ENCODE measurements at places on chromosomes 1 and 21.

GRCh38 chr21:43906585-43907370 lies 41.8 kb downstream of the AGPAT3 start:
- H3K27me3 ChIP-seq: no peaks in the 10 kb centered on the region
- H3K4me1 ChIP-seq: peaks cover 10% of the 10 kb centered on the region
- H3K36me3 ChIP-seq: peaks cover 25% of the 10 kb centered on the region
- no peak overlapping the region for H3K27ac ChIP-seq

GRCh38 chr1:15900662-15901279 lies 53.3 kb downstream of the SPEN start:
- peaks cover 7% of the 10 kb centered on the region for H3K36me3 ChIP-seq
- no peaks in the 10 kb centered on the region for H3K27me3 ChIP-seq
- no peak overlapping the region for H3K4me3 ChIP-seq
- DNase-seq: no peak
- peaks cover 24% of the 10 kb centered on the region for H3K4me1 ChIP-seq

- no peak within 1 kb of the TSS for H3K4me3 ChIP-seq
- H3K4me1 ChIP-seq: peaks cover 12% of the 10 kb centered on the region
- H3K27me3 ChIP-seq: peaks cover 2% of the 10 kb centered on the region
These were observed at the start of gene ARHGEF19 for GRCh38 chr1:16212251-16212961. TSS of gene ARHGEF19 (minus strand) at chr1:16212652. CDS start at chr1:16209054, 3,598 bp downstream.

DNA sequence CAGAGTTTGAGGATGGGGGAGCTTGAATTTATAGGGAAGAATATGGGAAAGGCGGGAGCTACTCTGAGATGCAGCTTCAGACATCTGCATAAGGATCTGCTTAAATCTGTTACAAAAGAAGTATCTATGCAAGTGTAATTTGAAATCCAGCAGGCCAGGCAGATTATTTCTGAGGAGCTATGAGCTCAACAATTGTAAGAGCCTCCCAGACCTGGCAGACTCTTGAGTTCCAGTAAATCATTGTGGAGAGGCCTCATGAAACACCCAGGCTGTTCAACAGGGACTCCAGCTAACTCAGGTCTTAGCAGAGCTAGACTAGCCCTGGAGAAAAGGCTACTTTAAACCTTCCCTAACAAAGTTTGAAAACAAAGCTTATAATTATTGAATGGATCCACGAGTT lies 647.5 kb upstream of the CHRM3 start:
- no peak for DNase-seq
- H3K4me3 ChIP-seq: no peak overlapping the region
- no peaks in the 10 kb centered on the region for H3K36me3 ChIP-seq
- no peaks in the 10 kb centered on the region for H3K27me3 ChIP-seq

DNA sequence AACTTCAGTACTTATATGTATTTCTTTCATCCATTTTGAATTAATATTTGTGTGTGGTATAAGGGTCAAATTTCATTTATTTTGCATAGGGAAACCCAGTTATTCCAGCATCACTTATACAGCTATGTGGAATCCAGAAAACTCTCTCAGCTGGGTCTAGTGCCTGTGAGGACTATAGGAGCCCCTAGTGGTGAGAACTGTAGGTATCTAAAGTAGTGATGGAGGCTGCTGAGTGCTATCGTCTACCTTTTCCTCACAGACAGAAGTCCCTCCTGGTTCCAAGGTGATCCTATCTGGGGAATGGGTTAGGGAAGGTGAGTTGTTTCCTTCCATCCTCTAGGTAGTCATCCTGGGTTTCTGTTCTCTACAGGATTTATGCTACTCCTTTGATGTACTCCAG lies 352.0 kb upstream of the C1orf87 start:
- H3K4me1 ChIP-seq: no peaks in the 10 kb centered on the region
- DNase-seq: no peak
- no peaks in the 10 kb centered on the region for H3K36me3 ChIP-seq
- no peak overlapping the region for H3K4me3 ChIP-seq

DNA sequence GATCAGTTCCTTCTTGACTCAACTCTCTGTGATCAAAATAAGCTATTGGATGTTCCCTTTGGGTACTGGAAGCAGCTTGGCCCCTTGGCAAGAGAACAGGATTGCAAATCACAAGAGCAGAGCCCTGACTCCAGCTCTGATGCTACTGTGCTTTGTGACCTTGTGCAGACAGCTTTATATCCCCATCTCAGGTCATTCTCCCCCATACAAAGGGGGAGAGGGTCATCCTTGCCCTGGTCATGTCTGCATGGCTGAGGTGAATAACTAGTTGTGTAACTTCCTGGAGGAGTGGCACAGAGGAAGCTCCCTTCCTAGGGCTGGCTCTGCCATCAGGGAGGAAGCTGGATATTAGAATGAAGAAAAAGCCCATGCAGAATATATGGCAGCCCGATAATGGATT lies 142.9 kb downstream of the DHRS3 start:
- peak overlapping the region; percentile 82 for H3K27ac ChIP-seq
- H3K4me1 ChIP-seq: peaks cover 94% of the 10 kb centered on the region

DNA sequence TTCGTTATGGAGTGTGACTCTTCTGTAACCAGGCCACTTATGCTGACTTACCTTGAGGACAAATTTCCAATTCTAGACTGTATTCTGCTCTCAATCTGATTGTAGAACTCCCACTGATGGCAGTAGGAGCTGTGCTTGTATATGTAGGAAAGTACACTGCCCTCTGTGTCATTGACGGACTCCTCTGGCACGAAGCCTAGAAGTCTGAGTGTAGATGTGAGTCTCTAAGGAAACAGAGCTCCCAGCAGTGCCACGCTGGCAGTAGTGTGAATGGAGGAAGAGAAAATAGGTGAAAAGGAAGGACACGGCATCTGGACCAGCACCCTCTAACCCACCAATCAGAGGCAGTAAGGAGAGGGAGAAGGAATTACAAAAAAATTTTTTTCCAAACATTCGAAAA lies 130.4 kb upstream of the ADGRL2 start:
- no peak overlapping the region for H3K27ac ChIP-seq
- no peak overlapping the region for H3K4me3 ChIP-seq
- H3K4me1 ChIP-seq: no peaks in the 10 kb centered on the region
- H3K27me3 ChIP-seq: no peaks in the 10 kb centered on the region
- H3K36me3 ChIP-seq: no peaks in the 10 kb centered on the region

GRCh38 chr1:43414634-43415223 lies 25.0 kb downstream of the SZT2 start:
- H3K4me1 ChIP-seq: no peaks in the 10 kb centered on the region
- peak overlapping the region; percentile 10 for H3K27ac ChIP-seq

GRCh38 chr1:172135076-172135672 lies 285.3 kb upstream of the C1orf105 start:
- H3K4me3 ChIP-seq: no peak overlapping the region
- peaks cover 8% of the 10 kb centered on the region for H3K36me3 ChIP-seq
- H3K27ac ChIP-seq: no peak overlapping the region
- H3K27me3 ChIP-seq: no peaks in the 10 kb centered on the region

DNA sequence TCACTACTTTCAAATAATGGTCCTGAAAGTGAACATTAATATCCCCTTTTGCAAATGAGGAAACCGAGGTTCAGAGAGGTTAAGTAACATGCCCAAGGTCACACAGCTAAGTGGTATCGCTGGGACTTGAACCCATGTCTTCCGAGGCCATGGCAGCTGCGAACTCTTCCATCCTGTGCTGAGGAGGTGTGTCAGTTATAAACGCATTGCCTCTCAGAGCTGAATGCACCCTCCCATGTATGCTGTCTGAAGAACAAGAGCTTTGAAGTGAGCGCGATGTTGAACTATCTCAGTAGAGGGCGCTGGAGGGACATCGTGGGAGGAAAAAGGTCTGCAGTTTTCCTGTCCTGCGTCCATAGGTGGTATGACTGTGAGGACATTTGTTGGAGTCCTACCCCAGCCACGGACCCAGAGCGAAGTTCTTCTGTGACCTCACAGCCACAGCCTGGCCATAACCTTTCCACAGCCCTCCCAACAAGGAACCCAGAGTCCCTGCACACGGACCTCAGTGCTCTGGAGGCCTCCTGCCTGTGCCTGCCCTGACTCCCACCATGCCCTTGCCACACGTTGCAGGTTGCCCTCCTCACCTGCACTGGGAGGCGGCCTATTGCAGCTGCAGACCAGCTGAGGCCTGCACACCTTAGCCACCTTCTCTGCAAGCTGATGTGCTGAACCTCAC lies 7.5 kb downstream of the MYOC start:
- DNase-seq: peak; percentile 63
- no peaks in the 10 kb centered on the region for H3K36me3 ChIP-seq
- H3K4me3 ChIP-seq: no peak overlapping the region
- peaks cover 7% of the 10 kb centered on the region for H3K27me3 ChIP-seq
- H3K4me1 ChIP-seq: peaks cover 10% of the 10 kb centered on the region
- H3K27ac ChIP-seq: no peak overlapping the region

- no peak overlapping the region for H3K4me3 ChIP-seq
- DNase-seq: no peak
- no peak overlapping the region for H3K27ac ChIP-seq
- no peaks in the 10 kb centered on the region for H3K36me3 ChIP-seq
These were observed 504.5 kb downstream of the LMO4 start for GRCh38 chr1:87833166-87833565.

- H3K36me3 ChIP-seq: no peaks in the 10 kb centered on the region
- no peak for DNase-seq
- H3K27me3 ChIP-seq: peaks cover 58% of the 10 kb centered on the region
- H3K4me1 ChIP-seq: peaks cover 5% of the 10 kb centered on the region
- H3K4me3 ChIP-seq: no peak overlapping the region
These were observed 1.4 kb downstream of the TMEM54 start for GRCh38 chr1:32899586-32900296.

- H3K36me3 ChIP-seq: no peaks in the 10 kb centered on the region
- no peak overlapping the region for H3K27ac ChIP-seq
- H3K27me3 ChIP-seq: no peaks in the 10 kb centered on the region
- H3K4me3 ChIP-seq: no peak overlapping the region
- DNase-seq: no peak
These were observed 165.8 kb downstream of the CLEC20A start for GRCh38 chr1:178330848-178331497.

- peaks cover 34% of the 10 kb centered on the region for H3K36me3 ChIP-seq
- no peak overlapping the region for H3K27ac ChIP-seq
- H3K4me1 ChIP-seq: no peaks in the 10 kb centered on the region
- no peaks in the 10 kb centered on the region for H3K27me3 ChIP-seq
- no peak for DNase-seq
These were observed 18.4 kb downstream of the CEP170 start for GRCh38 chr1:243236604-243237252.

- H3K27me3 ChIP-seq: peaks cover 5% of the 10 kb centered on the region
- no peak overlapping the region for H3K27ac ChIP-seq
- DNase-seq: no peak
- peaks cover 10% of the 10 kb centered on the region for H3K4me1 ChIP-seq
These were observed 4.1 kb downstream of the SCCPDH start for GRCh38 chr1:246728311-246728710.

- H3K36me3 ChIP-seq: peaks cover 35% of the 10 kb centered on the region
- DNase-seq: no peak
These were observed 6.7 kb upstream of the METTL25B start for GRCh38 chr1:156721535-156721934.

DNA sequence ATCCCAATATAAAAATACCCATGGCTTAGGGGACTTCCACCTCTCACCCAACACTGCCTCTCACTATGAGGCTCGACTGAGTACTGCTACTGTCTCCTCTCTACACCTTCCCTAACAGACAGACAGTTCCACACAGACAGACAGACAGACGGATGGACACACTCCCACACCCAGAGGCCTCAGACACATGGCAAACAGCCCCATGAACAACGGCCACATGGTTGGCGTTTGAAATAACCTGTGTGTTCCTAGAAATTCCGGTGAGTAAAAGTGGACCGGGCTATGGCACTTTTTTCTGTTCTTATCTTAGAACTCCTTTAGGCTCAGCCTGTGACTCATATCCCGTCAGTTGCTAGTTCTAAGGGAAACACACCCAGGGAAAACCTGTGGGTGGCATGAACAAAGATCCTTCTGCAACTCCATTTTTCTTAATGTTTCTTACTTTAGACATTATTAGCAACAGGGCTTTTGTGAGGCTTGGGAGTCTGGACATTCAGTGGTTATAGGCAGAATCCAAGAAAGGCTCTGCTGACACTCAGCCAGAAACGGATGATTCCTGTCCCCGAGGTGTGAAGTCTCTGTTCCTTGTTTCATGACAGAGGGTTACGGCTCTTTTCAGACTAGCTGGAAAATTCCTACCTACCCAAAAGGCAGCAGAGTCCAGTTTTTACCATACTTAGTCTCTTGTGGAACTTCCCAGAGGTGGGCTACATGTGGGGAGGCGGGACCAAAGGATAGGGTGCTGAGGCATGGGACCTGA lies 90.5 kb upstream of the TLR5 start:
- DNase-seq: no peak
- no peak overlapping the region for H3K4me3 ChIP-seq
- H3K36me3 ChIP-seq: no peaks in the 10 kb centered on the region
- H3K27me3 ChIP-seq: peaks cover 5% of the 10 kb centered on the region
- peaks cover 17% of the 10 kb centered on the region for H3K4me1 ChIP-seq

DNA sequence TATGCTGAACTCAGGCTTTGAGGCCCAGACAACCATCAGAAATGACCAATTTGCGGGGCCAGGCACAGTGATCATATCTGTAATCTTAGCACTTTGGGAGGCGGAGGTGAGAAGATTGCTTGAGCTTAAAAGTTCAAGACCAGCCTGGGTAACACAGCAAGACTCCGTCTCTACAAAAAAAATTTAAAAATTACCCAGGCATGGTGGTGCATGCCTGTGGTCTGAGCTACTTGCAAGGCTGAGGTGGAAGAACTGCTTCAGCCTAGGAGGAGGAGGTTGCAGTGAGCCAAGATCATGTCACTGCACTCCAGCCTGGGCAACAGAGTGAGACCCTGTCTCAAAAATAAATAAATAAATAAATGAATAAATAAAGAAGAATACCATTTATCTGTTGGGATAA lies 156.5 kb downstream of the EIF4G3 start:
- no peaks in the 10 kb centered on the region for H3K27me3 ChIP-seq
- no peak for DNase-seq
- peaks cover 10% of the 10 kb centered on the region for H3K36me3 ChIP-seq
- no peak overlapping the region for H3K4me3 ChIP-seq

DNA sequence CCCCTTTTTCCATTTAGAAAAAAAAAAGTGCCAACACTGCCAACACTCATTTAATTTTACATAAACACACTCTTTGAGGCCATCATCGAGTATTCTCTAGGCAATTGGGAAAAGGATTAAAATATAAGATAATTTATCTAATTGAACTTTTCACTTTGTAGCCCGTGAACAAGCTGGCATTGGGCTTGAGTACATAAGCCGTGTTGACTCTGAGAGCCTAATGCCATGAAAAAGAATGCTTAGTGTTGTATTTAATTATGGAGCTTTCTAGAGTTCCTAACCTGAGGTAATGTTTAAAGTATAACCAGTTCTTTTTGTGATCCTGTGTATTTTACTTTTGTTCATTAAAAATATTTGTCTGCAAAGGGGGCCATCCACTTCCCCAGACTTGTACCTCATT lies 193.8 kb downstream of the LYPLAL1 start:
- peaks cover 5% of the 10 kb centered on the region for H3K27me3 ChIP-seq
- no peaks in the 10 kb centered on the region for H3K4me1 ChIP-seq
- DNase-seq: no peak
- H3K27ac ChIP-seq: no peak overlapping the region

GRCh38 chr1:57410508-57410907 lies 13.4 kb downstream of the DAB1 start:
- H3K27ac ChIP-seq: no peak overlapping the region
- no peak overlapping the region for H3K4me3 ChIP-seq
- H3K36me3 ChIP-seq: no peaks in the 10 kb centered on the region
- no peak for DNase-seq

GRCh38 chr21:17402937-17403336 lies 109.9 kb upstream of the CXADR start:
- no peak overlapping the region for H3K4me3 ChIP-seq
- H3K27ac ChIP-seq: no peak overlapping the region
- H3K27me3 ChIP-seq: peaks cover 2% of the 10 kb centered on the region
- no peaks in the 10 kb centered on the region for H3K36me3 ChIP-seq
